ENCODE measurements at places on chromosomes 3 and 15.

- DNase-seq, result no peak
Measured at GRCh38 chr3:116776880-116777785, 67.6 kb downstream of the TUSC7 start.

- DNase-seq, result no peak
Measured at GRCh38 chr3:100125161-100125938, 11.0 kb upstream of the FILIP1L start.

GRCh38 chr3:32759342-32759741, 58.5 kb upstream of the TRIM71 start:
- DNase-seq, result no peak

DNA sequence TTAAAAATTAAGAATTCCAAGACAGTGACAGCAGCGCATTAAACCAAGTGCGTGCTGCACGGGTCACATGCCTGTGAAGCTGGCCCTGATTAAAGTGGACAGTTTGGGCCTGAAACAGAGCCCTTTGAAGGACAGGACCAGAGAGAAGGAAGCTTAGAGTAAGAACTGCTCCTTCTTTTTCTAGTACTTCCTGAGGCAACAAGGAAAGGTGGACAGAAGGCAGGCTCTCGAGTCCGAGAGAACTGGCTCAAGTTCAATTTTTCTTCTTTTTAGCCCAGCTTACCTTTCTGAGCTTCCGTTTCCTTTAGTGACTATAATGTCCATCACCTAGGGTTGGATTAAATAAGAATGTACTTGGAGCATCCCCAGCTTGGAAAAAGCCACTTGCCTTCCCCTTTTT, 26.9 kb downstream of the ANP32A start:
- no peak for DNase-seq

- no peak for DNase-seq
Measured at GRCh38 chr15:69236505-69236904, 62.2 kb upstream of the PAQR5 start.

DNA sequence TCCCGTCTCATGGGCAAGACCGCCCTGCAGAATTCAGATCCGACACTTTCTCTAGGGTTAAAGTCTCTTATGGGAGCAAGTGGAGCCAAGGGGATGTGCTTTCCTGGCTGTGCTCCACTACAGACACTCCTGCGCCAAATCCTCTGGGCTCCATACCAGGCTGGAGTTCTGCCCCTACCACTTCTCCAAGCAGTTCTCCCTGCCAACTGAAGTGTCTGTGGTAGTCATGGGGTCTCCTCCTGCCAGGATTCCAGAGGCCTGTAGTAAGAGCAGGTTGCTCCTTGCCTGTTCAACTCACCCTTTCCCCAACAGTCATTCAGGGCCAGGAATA, 403.2 kb downstream of the GRM7 start:
- DNase-seq, result no peak

DNA sequence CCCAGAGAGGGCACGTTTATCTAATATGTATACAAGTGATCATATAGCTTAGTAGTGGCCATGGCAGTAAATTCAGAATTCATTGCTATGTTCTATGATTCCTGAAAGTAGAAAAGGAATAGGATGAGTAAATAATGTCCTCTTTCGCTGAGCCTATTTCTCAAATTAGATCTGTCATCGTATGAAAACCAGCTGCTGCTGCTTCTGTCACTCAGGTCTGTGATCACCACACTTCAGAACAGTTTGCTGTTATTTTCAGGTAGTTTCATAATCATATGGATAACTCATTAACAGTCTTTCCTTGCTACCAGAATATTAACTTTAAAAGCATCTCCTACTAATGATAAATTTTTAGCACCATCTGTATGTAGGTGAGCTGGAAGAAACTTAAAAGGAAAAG, 289.1 kb upstream of the AZI2 start:
- no peak for DNase-seq

GRCh38 chr3:98058244-98058960, 23.3 kb upstream of the GABRR3 start:
- no peak for DNase-seq

DNA sequence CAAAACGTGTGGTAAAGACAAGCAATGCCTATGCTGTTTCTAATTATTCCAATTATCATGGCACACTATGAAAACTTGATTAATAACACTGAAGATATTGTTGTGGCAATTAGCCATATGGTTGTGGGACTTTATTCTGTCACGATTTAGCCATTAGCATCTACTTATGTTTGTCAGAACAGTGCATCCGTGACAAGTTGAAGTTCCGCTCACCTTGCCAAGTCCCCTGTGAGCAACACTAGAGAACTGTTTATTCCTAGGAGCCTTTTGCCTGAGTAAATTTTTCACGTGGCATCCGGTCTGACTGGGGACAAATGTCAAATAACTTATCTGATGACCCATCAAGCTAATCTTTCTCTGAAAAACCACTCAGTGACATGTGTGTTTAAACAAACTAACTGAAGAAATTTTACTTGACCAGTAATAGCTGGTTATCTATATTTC, 403.3 kb downstream of the TBC1D5 start:
- DNase-seq, result no peak

DNA sequence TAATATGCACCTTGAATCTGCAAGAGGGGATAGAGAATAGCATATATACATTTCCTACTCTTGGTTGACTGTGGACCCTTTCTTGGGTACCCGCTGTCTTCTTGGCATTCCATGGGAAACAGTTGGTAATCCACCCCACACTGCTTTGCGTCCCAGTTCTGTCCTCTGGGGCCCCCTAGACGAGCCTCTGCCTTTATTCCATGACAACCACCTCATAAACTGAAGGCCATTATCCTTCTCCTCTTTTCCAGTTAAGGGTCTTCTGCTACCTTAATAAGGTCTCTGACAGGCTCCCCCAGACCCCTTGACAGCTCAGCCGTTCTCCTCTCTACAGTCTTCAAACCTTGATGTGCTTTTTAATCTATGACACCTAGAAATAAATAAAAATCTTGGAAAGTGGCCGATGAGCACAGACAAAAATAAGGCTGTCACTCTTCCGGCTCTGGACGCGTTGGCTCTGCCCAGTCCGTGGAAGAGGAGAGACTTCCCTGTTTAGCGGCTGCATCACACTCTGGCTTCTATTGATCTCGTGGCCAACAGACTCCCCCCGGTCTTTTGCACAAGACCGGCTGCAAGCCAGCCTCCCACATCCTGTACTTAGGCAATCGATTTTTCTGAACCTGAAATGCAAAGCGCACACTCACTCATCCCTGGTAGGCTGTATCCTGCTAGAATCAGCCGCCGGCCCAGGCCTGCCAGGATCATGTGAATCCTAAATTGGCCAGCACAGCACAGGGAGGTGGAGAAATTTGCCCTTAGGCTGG, 251.0 kb upstream of the TLE3 start:
- no peak for DNase-seq

- DNase-seq, result no peak
Measured at GRCh38 chr3:130823241-130823884, 70.5 kb upstream of the ATP2C1 start.

- no peak for DNase-seq
Measured at GRCh38 chr3:107461721-107462120, 61.0 kb upstream of the BBX start.

GRCh38 chr3:78496501-78496900, 1271.3 kb downstream of the ROBO1 start:
- no peak for DNase-seq

GRCh38 chr15:90593499-90594158, 63.9 kb downstream of the CRTC3 start:
- DNase-seq, result no peak

- DNase-seq, result no peak
Measured at GRCh38 chr3:162072656-162073164, 576.1 kb downstream of the OTOL1 start.

DNA sequence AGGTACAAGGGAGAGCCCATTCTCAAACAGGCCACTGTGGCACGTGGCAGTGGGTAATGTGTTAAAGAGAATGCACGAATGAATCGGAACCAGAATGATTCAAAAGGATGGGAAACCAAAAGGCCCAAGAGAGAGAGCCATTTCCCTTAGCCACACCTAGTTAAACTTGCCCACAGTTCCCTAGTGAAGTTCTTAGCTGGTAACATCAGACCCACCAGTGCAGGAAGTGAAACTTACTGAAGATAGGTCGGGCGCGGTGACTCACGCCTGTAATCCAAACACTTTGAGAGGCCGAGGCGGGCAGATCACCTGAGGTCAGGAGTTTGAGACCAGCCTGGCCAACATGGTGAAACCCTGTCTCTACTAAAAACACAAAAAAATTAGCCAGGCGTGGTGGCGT, 97.1 kb downstream of the MEX3B start:
- no peak for DNase-seq

- no peak for DNase-seq
Measured at GRCh38 chr15:96323319-96324145, 7.0 kb upstream of the NR2F2 start.

- DNase-seq, result no peak
Measured at GRCh38 chr15:97561529-97561928, 399.0 kb upstream of the ARRDC4 start.

DNA sequence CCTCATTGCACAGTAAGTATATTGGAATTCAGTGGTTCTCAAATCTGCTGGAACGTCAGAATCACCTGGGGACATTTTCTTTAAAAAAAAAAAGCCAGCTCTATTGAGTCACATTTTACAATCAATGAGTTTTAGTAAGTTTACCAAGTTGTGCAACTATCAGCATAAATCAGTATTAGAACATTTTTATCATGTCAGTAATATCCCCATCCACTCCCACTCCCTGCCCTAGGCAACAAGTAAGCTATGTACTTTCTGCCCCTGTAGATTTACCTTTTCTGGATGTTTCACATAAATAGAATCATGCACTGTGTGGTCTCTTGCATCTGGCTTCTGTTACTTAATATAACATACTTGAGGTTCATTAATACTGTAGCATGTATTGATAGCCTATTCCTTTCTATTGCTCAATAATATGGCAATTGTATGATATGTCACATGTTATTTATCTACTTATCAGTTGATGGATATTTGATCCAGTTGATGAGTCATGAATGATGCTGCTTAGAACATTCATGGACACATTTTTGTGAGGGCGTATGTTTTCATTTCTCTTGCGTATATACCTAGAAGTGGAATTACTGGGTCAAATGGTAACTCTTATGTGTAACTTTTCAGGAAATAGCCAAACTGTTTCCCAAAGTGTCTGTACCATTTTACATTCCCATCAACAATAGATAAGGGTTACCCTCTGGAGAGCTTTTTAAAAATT, 180.5 kb downstream of the THSD4 start:
- DNase-seq, result no peak

DNA sequence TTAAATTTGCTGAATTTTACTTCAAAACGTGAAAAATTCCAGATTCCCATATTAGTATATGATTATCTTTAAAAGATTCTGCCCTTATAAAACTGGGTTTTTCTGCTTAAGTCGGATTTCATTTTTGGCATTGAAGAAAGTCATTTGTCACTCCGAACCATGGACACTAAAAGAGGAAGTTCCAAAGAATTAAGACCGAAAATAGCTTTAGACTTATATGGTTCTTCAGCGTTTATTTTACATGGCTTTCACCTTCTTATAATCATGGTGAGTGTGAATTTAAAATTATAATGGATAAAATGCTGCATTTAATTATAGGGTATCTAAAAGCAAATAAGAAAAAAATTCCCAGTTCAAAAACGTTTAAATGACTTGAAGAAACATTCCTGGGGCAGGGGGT, 1.0 kb downstream of the C3orf38 start:
- DNase-seq, result no peak

- DNase-seq, result no peak
Measured at GRCh38 chr3:138937690-138938055, 9.3 kb downstream of the FOXL2 start.

DNA sequence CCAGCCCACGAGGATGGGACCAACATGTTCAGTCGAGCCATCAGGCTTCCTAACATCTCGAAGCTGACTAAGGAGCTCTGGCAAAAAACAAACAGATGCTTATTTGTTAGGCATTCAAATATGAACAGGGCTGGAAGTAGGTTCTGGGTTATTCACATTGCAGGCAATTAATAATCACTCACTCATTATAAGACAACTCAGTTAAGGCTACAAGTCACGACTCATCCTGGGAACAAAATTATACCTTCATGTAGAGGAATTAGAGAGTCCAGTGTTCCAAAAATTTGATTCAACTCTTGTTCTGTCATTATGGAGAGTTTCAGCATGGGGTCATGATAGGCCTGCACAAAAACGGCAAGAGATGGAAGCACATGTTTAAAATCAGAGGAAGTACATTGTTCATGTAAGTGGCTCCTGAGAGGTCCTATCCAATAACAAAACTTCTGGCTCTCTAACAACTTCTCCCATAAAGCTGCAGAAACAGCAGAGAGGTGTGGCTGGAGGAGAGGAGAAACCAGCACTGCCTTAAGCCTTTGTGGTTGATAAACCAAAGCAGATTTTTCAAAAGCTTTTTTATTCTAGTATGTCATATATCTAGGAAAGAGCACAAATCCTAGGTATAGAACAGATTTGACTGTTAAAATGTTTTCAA, 50.6 kb downstream of the ARHGEF3 start:
- DNase-seq, result no peak

DNA sequence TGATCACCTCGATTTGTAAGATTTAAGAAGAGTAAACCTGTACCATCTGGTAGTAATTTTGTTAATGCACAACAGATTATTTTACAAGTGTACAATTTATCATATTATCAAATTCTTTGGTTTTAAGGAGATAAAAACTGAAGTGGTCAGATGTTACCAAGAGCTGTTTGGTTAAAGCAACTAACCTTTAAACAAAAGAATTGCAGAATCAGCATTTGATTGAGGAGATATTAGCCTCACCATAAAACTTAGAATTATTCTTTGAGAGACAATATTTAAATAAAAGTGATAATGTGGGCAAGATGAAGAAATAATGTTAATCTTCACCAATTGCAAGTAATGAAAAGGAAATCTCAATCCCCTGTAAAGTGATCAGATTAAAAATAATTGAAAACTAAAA, 1034.9 kb downstream of the ROBO1 start:
- no peak for DNase-seq

DNA sequence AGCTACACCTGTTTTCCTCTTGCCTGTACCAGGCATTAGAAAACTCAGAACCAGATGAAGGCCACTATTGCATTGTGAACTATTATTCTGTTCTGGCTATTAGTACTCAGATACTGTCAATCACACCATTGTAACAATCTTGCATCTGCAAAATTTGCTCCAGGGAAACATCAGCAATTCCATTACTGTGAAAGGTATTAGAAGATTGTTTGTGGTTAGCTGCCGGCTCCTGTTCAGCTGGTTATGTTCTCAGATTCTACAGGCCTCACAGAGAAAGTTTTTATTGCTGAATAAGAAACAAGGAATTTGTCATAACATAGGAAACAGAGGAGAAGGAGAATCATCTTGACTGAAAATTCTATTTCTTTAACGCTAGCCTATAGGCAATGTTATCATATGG, 179.9 kb downstream of the PLOD2 start:
- no peak for DNase-seq

DNA sequence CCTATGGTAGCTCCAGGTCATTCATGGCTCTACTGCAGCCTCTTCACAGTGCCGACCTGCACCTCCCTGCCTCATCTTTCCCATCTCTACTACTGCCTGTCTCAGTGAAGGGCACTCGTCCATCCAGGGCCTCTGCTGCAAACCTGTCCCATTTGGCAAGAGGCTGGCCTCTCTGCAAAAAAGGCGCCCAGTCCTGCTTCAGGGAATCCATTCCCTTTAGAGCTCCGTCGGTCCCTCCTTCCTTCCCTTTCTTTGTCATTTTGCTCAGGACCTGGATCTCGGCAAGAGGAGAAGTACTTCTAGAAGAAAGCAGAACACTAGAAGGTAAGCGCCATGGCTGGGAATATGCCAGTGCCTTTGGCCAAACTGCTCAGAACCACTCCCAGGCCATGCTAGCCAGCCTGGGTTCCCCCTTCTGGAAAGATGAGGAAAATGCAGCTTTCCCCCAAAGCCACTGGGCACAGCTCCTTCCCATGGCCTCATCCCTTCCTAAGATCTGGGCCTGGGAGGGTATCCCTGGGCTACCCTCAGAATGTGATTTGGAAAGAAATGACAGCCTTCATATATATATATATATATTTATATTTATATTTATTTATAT, 6.4 kb upstream of the ISL2 start:
- DNase-seq, result no peak

Data from activated CD8-positive, alpha-beta memory T cell treated with anti-CD3 and anti-CD28 coated beads, Interleukin-2, amount 50 U/mL, for 4 hours (primary cell).